Stimulated activated CD4-positive, alpha-beta T cell treated with anti-CD3 and anti-CD28 coated beads, Interleukin-1b, Interleukin-23, amount 100 ng/mL, for 1 hour (primary cell): ENCODE measurements at places on chromosomes 7 and 10.

GRCh38 chr10:79246606-79247275 is 100.5 kb upstream of the PPIF start:
- no peak for DNase-seq

DNA sequence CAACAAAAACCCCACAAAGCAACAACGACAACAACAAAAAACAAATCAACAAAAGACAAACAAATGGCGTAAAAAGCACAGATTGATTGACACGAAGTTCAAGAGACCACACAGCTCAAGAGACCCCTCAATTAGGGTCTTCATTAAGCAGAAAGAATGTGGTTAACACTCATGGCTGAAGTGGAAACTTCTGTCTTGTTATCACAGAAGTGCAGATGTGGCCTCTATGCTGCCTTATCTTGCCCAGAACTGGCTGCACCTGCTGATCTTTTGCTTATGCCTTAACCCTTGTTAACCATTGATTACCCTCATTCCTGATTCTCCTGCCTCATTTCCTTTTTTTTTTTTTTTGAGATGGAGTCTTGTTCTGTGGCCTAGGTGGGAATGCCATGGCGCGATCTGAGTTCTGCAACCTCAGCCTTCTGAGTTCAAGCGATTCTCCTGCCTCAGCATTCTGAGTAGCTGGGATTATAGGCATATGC is 3.5 kb upstream of the DAGLB start:
- DNase-seq = no peak

- DNase-seq = no peak
These were observed at the start of gene TMEM184A for GRCh38 chr7:1555813-1556543. TMEM184A (minus strand) TSS chr7:1556205; CDS start chr7:1555484, 721 bp downstream.

DNA sequence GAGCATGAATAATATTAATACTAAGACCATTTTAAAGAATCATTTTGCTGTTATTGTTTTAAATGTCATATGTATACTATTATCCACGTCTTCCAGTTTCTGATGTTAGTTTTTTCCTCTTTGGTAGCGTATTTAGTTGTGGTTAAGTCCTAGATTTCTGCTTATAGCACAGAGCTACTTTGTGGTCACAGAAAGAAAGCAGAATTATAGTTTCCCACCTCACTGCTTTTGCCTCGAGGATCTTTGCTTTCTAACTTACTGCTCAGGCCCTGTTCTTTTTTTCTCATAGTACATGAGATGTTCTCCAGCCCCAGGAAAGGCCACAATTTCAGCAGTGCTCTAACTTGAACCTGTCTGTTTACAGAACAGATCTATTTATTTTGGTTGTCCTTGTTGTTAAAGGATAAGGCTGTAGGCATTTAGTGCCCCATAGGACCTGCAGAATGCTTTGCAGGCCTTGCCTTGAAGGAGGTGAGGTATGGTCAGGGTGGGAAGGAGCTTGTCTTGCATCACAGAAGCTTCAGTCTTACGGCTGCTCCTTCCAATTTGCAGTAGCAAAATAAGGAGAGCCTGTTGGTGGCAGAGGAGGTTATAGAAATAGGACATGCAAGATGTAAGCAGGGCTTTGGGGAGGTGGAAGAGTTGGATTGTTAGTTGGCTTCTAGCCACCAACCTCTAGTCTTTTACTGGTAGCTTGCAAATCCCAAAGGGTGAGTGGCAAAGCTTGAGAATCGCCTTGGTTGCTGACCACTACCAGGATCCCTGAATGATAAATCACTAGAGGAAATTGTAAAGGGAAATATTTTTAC is 129.1 kb downstream of the LRRC4 start:
- no peak for DNase-seq
